Activated CD8-positive, alpha-beta memory T cell treated with anti-CD3 and anti-CD28 coated beads, Interleukin-2, amount 50 U/mL, for 48 hours (primary cell): ENCODE measurements at places on chromosomes 11 and 22.

- no peak for DNase-seq
These were observed 1.8 kb upstream of the PPP1R14B start for GRCh38 chr11:64248578-64248977.

- DNase-seq: no peak
These were observed 155.0 kb downstream of the WT1 start for GRCh38 chr11:32280339-32280738.

GRCh38 chr22:18077087-18077638 is 627 bp upstream of the PEX26 start:
- DNase-seq: no peak

GRCh38 chr11:37407461-37407860 is 809.4 kb upstream of the RAG2 start:
- no peak for DNase-seq

GRCh38 chr11:128448981-128449713 is 138.2 kb downstream of the ETS1 start:
- DNase-seq: no peak

GRCh38 chr22:44307509-44308169 is 5.1 kb downstream of the SHISAL1 start:
- no peak for DNase-seq

GRCh38 chr11:43948341-43949225 is 6.1 kb downstream of the C11orf96 start:
- no peak for DNase-seq

GRCh38 chr22:42721045-42721434 is 370 bp upstream of the A4GALT start:
- no peak for DNase-seq
